ENCODE measurements at places on chromosomes 1 and 21.
A peak's percentile ranks its signal among the peaks of the same experiment; 100 is the strongest.

- DNase-seq: no peak
These were observed 44.1 kb downstream of the ESRRG start for GRCh38 chr1:216679108-216679507.

GRCh38 chr21:46142582-46143473, 12.6 kb downstream of the FTCD start:
- no peak for DNase-seq

DNA sequence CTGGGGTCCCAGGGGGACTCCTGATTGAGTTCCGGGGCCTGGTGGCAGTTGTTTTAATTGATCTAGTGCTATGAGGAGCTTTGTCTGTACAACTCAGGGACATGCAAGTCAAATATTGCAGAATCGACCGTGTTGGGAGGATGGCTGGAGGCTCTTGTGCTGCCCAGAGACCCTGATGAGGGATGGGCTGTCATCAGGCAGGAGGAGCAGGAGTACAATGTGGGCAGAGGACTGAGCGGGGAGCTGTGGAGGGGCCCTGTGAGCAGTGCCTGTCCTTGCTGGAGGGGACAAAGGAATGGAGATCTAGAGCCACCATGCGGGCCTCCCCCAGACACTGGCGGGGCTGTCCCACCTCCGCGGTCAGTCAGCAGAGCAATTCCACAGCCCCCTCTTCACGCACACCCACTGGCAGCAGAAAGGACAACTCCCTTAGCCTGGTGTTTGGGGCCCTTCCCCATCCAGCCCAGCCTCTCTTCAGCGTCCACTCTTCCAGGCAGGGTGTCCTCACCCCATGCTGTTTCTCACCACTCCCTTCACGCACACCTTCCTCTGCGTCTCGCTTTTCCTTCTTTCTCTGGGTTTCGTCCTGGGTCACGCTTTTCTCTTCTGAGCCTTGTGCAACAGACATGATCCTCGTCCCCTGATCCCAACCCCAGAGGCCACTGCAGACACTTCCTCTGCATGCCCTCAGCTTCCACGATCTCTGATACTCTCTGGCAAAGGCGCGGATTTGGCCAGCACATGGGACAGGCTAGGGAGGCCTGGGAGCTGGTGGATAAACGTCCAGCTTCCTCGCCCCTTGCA, 122.6 kb downstream of the GRIK3 start:
- DNase-seq: no peak

DNA sequence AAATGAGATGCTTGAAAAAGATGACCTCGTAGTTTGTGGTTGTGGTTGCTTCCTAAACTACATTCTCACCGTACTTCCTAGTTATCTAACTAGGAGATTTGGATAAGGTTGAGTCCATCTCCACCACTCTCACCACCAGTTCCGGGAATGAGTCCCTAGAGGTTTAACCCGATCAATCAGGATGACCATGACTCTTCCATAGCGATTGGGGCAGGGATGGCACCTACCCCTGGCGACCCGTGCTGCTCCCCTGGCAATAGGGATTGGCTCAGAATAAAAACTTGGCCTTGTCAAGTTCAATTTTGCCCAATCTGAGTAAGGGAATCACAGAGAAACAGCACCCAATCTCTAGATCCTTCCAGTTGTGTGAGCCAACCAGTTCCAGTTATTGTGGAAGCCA, 2.7 kb upstream of the MIS18A start:
- no peak for DNase-seq

DNA sequence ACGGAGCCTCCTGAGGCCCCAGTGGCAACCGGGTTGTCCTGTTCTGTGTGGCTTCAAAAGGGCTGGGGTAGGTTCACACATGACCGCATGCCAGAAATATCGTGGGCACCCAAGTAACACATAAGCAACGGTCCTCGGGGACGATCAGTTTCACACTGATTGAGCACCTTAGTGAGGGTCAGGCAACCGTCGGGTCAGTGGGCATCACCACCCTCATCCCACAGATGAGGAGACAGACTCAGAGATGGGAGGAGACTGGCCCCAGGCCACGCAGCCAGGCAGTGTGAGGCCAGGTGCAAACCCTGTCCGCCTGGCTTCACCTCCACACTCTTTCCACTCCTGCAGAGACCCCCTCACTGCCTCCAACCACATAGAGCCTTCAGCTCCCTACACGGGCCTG, 309.8 kb downstream of the MATN1 start:
- DNase-seq: no peak

DNA sequence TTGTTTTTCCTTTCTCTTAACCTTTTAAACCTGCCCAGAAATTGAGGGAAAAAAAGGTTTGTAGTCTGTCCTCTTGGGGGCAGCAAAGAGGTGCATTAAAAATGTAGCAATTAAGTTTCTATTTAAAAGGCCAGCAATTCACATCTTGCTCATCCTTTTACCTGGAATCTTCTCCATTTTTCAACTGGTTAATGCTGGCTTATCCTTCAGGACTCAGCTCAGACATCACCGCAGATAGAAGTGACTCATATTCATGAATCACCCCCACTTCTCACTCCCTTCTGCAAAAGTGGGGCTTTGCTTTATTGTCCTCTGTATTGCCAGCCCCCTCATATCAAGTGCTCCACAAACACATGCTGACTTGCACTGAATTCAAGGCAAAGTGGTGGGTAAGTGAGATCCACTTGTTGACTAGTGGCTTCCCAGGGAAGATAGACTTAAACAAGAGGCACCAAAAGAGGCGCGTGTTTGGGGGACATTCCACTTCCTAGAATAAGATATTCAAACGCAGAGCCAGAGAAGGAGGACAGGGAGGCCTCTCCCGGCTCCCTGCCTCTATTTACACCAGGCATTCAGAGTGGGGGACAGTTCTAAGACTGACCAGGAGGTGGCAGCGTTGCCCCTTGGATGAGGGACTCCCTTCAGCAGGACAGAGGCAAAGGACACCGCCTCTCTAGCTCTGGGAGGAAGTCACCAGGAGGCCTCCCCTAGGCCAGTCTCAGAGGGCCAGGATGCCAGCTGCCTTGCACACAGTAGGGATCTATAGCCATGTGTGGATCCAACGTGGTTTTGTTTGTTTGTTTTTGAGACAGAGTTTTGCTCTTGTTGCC, 23.2 kb upstream of the ZNF648 start:
- DNase-seq: peak; percentile 88

- no peak for DNase-seq
These were observed 255.6 kb downstream of the GRIK3 start for GRCh38 chr1:36778740-36779139.

GRCh38 chr1:163013826-163014600, 55.1 kb upstream of the RGS4 start:
- DNase-seq: no peak

DNA sequence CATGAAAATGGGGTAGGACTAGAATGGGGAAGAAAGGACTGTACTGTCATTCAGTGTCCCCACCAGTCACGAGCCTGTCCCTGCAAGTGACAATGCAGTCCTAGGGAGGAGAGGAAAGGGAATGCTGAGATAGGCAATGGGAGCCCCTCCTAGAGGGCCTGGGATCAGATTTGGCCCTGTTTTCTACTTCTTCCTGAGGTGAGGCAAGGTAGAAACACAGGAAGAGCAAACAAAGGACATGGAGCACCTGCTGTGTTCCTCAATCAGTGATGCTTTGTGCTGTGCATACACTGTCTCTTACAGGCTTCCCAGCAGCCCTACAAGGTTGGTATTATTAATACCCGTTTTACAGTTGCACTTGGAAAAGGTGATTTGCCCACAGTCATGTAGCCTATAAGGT, 6.1 kb downstream of the FABP3 start:
- no peak for DNase-seq

DNA sequence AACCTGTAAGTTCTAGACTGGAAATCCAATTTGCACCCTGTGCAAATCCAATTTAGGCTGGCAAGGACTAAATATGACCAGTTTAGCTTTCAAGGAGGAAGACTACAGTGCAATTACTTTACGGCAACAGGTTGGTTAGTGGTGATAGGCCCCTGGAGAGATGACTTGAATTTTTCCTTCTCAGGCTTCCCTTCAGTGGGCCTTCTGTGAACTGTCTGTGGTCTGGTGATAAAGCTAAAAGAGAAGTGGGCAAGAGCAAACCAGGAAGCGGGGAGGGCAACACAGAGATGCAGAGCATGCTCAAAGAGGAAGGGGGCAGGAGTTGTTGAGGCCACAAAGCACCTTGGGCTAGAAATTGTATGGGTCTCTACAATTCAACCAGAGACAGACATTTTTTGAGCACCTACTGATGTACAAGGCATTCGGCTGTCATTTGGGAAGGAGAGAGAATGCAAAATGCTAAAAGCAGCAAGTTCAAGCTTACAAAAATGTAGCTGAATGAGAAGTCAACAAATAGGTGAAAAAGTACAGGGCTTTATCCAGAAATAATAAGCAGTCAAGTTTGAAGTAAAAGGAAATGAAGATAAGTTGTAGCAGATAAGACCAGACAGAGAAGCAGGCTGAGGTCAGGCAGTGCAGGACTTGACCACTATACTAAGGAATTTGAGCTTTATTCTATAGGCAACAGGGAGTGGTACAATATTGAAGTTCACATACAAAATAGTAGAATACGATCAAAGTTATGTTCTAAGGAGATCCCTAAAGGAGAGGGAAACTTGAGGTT, 23.9 kb downstream of the INPP5B start:
- no peak for DNase-seq

GRCh38 chr1:37537378-37537777, 16.7 kb downstream of the SNIP1 start:
- DNase-seq: no peak

DNA sequence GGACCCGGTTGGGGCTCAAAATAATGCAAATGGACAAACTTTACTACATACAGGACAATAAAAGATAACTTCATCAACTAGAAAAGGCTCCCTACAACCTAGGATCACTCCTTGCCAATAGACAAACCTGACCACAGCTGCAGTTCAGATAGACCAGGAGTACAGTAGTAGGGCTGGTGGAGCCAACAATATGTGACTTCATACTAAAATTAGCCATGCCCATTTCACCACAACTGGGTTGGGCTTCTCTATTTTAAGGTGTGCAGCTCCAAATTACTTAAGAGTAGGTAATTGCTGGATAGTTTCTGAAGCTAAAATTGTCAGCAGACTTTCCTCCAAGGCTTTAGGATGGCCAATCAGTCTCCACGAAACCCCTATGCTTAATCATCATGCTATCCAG, 3.9 kb downstream of the DENND1B start:
- DNase-seq: no peak

GRCh38 chr1:86914998-86915736, 732 bp downstream of the HS2ST1 start:
- DNase-seq: peak; percentile 51

DNA sequence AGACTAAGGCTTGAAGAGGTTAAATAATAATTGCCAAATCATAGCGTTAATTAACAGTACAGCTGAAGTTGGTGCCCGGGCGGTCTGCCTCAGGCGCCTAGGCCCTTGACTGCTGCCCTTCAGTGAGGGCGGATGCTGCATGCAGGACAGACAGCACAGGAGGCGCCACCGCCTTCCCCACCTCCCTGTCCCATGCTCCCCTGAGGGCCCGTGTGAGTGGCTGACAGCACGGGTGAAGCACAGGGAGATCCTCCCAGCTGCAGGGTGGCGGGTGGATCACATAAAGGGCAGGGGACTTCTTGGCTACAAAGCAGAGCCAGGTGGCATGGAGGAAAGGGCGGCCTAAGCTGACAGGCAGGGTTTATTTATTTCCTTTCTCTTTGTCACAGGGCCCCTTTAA, 49.1 kb downstream of the DDX20 start:
- DNase-seq: no peak

GRCh38 chr1:175840787-175841186, 97.4 kb upstream of the TNR start:
- no peak for DNase-seq

DNA sequence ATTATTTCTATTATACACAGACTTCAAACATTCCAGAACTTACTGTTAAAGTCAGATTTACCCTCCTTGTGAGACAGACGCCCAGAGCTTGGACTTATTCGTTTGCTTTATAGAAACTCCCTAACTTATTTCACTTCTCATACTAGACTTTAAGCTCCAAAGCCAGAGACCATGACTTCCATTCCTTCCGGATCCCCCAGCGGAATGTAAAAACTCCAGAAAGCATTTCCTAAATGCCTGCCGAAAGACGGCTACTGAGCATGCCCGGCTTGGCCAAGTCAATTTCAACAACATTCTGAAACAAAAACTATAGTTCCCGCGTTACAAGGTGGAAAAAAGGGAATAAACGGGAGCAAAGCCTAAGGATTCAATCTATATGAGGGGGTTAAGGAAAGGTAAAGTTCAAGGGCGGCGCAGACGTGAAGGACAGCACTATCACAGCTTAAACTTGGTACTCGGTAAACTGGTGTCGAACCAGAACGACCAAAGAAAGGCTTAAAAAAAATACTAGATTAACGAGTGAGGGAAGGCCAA, 1.1 kb downstream of the USP48 start:
- peak; percentile 22 for DNase-seq

- no peak for DNase-seq
These were observed 22.8 kb upstream of the OLFM3 start for GRCh38 chr1:102019530-102019929.

DNA sequence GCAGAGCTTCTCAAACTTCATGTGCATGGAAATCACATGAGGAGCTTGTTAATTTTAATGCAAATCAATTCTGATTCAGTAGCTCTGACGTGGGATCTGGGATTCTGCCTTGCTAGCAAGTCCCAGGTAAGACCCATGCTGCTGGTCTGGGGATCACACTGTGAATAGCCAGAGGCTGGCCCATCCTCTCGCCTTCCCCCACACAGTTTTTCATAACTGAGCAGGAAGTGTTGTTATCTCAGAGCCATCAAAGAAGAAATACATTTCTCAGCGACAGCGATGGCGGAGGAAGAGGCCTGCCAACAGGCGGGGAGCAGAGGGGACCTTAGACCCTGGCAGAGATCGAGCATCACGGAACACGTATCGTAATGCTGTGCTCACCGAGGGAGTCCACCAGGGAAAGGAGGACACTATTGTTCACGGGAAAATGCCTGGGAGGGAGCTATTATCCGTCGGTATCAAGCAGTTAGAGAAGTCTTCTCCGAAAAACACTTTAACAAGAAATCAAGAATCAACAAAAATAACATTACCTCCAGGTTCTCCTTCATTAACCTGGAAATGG, 268.9 kb upstream of the TMEM51 start:
- no peak for DNase-seq

DNA sequence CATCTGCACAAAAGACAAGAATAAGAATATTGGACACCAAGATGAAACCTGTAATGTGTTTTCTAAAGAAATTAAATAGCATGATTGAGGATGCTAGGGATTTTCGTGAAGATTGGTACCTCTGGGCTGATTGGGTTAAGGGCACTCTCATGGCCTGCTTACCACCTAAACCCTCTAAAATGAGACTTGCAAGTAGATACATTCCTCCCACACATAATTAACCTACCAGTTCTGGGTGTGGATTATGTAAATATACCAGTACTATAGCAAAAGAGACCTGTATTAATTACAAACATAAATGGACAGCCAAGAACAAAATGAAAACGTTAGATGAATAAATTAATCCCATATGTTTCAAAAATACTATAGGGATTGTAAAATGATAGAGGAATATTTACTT, 1069.6 kb upstream of the B3GALT2 start:
- no peak for DNase-seq

- DNase-seq: no peak
These were observed 1.8 kb upstream of the NFIA start for GRCh38 chr1:61080413-61081143.
